ENCODE measurements at places on chromosomes 5 and 9.

DNA sequence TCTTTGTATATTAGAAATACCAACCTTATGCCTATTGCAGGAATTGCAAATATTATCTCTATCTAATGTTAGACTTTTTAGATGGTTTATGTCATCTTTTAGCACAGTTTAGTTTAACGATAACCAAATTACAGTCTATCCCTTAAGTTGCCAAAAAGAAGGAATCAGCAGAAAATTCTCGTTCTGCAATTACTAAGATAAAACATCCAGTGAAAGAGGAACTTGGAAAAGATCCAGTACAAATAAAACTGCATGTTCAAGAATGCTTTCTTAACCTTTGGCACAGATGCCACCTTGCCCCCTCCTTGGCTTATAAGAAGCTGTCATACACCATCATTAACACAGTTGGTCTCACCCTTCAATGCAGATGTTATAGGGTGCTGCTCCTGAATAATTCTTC lies 124.0 kb downstream of the SEMA5A start:
- no peak for DNase-seq

DNA sequence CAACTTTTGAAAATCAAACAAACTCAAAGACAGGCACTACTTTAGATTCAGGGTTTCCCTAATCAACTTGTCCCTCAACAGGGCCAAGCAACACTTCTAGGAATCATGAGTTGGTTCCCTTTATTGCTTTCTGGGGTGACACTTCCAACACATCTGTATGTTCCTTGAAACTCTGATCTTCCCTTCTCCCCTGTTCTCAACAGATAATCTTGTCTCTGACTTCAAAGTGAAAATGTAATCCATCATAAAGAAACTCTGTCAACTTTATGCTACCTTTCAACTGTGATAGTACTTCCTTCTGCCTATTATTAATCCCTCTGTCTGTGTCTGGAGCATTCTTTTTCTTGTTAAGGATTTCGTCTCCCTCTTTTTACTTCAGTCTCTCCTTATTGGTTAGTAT lies 250.1 kb upstream of the MEF2C start:
- no peak for DNase-seq

- no peak for DNase-seq
Observed at GRCh38 chr5:376799-377325, 55.3 kb downstream of the AHRR start.

- DNase-seq, result no peak
Observed at GRCh38 chr5:37991301-37992299, 151.8 kb upstream of the GDNF start.

DNA sequence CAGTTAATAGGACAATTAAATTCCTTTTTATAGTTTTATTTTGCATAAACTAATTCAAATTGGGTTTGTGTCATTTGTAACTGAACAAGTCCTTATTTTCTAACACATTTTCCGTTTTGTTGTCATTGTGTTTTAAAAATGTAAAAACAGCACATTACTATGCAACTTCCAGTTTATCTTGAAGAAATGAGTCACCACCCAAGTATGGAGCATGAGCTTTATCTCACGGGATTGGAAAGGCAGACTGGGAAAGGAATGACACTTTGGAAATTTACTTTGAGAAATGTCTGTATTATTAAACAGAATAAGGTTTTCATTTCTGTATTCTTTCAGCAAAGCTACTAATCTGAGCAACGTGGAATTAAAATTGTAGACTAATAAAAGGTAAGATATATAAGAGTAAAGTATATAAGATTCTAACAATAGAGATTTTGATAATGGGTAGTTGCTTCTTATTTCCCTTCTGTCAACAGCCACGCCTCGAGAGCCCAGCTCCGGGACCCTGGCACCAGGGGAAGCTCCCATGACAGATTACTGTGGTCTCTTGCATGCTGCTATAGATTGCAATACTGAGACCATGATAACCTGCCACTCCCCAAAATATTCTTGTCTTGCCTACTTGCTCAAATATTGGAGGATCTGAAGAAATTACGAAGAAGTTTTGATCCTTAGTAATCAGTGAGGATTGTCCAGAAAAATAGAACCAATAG lies 433.1 kb downstream of the CHSY3 start:
- no peak for DNase-seq

DNA sequence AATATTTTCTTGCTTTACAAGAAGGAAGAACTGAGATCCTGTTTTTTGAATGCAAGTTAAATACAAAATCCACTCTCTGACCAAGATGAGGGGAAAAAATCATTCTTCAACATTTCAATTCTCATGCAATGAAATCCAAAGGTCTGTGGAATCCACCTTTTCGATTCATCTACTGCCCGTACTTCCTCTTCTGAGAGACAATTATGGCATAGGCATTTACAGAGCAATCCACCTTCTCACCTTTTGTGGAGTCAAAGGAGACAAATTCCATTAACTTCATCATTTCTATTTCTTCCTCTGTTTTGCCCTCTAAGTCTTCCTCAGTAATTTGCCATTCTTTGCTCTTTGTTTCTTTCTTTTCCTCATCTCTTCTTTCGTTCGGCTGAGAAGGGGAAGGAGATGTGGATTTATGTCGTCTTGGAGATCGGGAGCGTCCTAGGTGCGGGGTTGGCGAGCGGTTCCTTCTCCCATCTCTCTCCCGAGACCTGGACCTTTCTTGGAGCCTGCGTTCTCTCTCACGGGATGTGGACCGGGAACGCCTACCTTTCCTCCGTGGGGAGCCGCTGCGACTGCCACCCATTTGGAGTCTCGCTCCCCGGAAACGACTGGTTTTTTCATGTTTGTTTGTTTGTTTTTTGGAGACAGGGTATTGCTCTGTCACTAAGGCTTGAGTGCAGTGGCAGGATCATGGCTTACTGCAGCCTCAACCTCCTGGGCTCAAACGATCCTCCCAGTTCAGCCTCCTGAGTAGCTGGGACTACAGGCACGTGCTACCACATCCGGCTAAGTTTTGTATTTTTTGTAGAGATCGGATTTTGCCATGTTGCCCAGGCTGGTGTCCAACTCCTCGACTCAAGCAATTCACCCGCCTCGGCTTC lies 24.3 kb upstream of the AFF4 start:
- no peak for DNase-seq

GRCh38 chr9:69513141-69513820 lies 158.9 kb downstream of the APBA1 start:
- no peak for DNase-seq

GRCh38 chr5:95786821-95787418 lies 35.6 kb downstream of the GLRX start:
- DNase-seq, result no peak

DNA sequence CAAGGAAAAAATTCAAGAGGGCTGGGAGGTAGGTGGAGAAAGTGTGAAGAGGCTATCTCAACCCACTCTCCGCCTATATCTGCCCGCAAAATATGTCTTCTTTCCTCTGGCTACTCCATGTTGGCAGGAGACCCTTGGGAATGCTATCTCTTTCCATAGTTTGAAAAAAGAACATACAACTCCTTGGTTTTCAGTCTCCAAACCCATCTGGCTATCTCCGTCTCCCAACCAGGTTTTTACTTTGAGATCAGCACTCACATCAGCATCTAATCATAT lies 109.9 kb upstream of the IFNE start:
- DNase-seq, result no peak

All from SW480 (cell line).